ENCODE measurements at places on chromosomes 4 and X.
A peak's percentile ranks its signal among the peaks of the same experiment; 100 is the strongest.

- no peak for DNase-seq
Observed at GRCh38 chr4:177444911-177445736, 2.9 kb upstream of the AGA start.

DNA sequence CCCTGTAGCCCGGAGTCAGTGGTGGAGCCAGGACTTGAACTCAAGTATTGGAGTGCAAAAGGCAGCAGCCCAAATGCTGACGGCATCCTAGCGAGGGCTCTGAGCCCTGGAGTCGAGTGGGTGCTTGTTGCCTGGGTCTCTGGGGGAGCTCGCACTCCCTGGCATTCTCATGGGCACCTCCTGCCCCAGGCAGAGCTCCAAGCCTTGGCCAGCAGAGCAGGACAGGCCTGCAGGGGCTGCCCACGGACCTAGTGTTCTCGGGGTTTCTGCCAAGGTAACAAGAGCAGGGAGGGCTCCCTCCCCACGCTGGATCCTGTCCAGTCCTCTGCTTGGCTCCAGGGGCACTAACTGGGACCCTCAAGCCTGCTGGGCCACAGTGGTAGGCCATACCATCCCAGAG is 17.6 kb upstream of the WFS1 start:
- no peak for DNase-seq

DNA sequence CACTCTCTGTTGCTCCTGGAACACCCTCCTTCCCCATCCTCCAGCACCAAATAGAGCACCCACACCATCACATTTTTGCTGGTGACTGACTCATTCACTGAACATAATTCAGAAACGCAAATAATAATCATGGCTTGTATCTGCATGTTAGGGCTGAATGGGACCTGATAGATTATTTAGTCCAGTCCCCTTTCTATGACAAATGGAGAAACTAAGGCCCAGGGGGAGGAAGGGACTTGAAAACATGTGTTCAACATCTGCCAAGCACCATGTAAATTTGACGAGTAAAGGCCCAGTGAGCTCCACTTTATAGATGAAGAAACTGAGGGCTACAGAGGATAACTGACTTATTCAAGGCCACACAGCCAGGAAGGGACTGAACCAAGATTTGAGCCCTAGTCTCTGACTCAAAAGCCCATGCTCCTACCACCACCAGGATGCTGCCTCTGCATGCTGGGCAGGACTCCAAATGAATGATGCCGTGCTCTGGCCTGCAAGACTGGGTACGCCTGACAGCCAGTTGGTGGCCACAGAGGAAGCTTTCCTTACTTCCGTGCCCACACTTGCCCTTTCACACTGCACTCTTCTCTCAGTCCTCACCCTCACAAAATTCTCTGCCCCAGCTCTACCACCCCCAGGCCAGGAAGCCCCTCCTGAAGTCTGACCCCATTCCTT is 133.3 kb upstream of the PJA1 start:
- no peak for DNase-seq

GRCh38 chr4:5112333-5113095 is 61.2 kb downstream of the STK32B start:
- no peak for DNase-seq

GRCh38 chrX:29762006-29762405 is 453.4 kb upstream of the MAGEB2 start:
- no peak for DNase-seq

DNA sequence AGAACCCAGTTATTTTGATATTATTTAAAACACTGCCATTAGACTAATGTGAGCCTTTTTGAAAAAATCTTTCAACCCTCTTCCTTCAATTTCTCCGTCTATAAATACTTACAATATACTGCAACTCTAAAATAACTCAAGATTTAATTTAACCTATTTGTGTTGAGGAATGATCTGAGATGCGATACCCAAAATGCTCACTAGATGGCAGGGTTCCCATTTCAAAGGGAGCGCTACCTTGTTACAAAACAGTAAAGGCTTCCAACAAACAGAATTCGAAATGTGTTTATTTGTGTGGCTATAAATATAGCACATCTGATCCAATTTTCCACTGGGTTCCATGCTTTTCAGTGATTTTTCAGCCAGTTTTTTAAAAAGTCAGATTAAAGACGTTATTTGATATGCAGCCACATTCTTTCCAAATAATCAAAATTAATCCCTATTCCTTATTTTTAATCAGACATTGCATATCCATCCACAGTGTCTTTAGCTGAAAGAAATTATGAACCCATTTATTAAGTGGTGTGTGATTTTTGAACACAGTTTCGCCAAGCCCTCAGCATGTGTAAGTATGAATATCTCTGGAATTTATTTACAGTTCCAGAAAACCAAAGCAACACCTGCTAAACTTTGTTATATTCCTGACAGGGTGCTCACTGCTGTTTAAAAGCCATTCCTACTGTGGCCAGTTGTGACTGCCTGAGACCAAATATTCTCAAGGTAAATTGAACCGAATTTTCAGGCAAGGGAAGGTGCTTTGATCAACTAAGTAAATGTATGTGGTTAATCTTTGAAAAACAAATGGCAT is 668.0 kb upstream of the LCORL start:
- peak; percentile 40 for DNase-seq

GRCh38 chrX:9271789-9272525 is 192.9 kb upstream of the TBL1X start:
- DNase-seq, result no peak

- DNase-seq, result no peak
Observed at GRCh38 chrX:672931-673330, 42.3 kb downstream of the SHOX start.

DNA sequence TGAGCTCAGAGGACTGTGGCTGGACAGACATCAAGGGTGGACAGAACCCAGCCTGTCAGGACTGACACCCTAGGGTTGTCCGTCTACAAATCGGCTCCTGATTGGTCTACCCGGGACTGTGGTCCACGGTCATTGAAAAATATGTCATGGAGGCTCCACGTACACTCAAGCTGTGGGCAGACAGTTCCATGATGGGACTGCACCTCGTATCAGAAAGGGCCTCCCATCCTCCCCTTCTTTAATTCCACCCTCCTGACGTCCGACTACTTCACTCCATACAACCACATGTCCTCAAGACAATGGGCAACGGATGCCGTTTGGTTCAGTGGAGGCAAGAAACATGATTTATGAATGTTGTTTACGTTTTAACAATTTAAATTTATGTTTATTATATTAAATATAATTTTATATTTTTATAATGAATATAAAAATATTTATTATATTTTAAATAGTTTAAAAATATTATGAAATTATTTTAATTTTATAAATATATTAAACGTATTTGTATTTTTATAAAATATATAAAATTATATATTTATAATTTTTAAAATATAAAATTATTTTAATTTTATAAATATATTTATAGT is 58.0 kb upstream of the SHOX start:
- DNase-seq, result no peak

- DNase-seq, result no peak
Observed at GRCh38 chr4:93648258-93648657, 180.3 kb upstream of the ATOH1 start.

DNA sequence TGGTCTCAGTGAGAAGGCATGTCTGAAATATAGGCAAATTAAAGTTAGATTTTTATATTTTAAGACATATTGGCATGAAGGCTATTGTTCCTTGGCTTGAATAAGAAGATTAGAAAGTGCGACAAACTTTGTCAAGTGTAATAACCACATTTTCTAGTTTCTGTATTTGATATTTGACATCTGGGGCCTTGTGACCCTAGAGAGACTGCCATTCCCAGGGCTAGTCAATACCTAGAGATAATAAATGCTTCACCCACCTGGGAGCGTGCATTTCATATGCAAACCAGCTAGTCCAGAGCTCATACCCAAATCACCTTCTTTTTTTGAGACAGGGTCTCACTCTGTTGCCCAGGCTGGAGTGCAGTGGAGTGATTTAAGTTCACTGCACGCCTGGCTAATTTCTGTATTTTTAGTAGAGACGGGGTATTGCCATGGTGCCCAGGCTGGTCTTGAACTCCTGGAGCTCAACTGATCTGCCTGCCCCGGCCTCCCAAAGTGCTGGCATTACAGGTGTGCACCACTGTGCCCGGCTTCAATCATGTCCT is 62.6 kb downstream of the COQ2 start:
- DNase-seq, result no peak
